B cell (primary cell): ENCODE measurements at places on chromosomes 13 and 19.

DNA sequence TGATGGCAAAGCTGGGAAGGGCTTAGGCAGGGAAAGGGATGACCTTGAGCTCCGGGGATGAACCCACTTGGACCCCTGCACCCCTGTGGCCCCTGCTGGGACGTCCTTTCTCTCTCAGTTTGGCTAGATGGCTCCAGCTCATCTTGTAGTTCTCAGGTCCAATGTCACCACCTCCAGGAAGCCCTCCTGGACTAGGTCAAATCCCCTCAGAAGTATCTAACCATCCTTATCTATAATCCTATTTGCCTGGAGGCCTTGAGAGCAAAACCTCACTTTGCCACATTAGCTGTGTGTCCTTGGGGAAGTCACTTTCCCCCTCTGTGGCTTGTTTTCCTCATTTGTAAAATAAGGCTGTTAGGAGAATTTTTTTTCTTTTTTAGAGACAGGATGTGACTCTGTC lies 42.7 kb upstream of the NFIC start:
- no peak for DNase-seq

DNA sequence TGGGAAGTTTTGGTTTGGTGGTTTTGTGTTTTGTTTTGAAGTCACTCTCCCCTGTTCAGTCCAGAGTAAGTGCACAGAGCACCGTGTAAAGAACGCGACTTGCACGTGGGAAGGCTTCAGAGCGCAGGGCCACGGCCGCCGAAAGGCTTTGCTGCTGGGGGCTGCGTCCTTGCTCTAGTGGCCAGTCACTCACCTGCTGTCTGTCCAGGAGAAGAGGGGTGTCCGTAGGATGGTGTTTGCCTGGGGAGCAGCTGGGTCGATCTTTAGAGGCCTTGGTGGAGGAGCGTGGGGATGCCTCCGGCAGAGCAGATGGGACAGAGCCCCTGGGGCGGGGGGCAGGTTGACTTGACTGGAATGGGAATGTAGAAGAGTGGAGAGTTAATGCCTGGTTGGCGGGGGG lies 116.6 kb upstream of the MCF2L start:
- no peak for DNase-seq

DNA sequence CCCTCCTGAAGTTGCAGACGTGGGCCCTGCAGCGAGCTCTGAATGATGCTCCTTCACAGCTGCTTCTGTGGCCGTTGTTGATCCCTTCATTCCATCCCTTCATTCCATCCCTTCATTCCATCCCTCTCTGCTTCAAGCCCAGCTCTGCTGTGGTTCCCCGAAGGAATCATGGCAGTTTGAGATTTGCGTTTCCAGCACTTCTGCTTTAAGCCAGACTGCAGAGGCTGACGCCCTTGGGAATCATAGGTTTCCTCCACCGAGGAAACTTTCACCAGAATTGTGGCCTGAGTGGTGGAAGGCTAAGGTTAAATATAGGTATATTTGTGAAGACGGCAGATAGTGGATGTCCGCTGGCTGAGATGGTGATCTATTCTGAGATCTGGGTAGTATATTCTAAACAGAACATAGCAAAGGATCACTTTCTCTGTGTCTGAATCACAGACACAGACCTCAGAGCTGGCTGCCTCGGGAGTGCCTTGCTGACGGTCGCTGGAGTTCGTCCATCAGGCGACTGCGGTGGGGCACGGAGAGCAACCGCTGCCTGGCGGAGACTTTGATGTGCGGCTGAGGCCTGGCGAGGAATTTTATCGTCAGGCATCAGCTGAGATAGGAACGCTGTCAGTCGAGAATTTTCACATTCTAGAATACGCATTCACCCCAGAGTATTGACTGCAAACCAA lies 42.8 kb upstream of the DCUN1D2 start:
- DNase-seq: no peak

DNA sequence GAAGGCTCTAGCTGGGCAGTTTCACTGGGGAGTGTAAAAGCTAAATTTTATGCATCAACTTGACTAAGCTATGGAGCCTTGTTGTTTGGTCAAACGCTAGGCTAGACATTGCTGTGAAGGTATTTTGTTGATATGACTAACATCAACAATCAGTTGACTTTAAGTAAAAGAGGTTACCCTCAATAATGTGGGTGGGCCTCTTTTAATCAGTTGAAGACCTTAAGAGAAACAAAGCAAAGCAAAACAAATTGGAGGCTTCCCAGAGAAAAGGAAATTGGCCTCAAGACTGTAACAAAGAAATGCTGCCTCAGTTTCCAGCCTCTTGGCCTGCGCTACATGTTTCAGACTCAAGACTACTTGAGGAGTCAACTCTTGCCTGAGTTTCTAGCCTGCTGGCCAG lies 50.0 kb upstream of the TSC22D1 start:
- DNase-seq: no peak

GRCh38 chr13:102392481-102393209 lies 9.2 kb downstream of the FGF14 start:
- no peak for DNase-seq

GRCh38 chr13:21516805-21517204 lies 57.7 kb upstream of the ZDHHC20 start:
- no peak for DNase-seq

DNA sequence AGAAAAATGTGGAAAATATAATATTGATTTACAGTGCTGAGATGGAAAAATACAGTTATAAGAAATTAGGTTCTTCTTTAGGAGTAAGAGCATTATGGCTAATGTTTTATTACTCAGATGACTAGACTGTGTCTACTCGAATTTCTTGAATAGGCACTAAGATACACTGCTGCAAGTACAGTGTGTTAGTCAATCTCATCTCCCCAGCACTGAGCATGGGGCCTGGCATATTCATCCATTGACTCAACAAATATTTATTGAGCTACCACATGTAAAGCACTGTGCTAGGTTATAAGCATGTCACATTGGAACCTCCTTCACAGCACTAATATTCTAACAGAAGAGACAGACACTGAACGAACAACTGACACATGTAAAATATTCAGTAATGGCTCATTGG lies 242.5 kb upstream of the GPC6 start:
- DNase-seq: no peak

- DNase-seq: no peak
Observed at GRCh38 chr19:29567366-29567915, 38.6 kb upstream of the POP4 start.

- no peak for DNase-seq
Observed at GRCh38 chr19:7145494-7145893, 76.0 kb downstream of the ZNF557 start.

GRCh38 chr13:24173795-24174194 lies 13.3 kb downstream of the SPATA13 start:
- no peak for DNase-seq

DNA sequence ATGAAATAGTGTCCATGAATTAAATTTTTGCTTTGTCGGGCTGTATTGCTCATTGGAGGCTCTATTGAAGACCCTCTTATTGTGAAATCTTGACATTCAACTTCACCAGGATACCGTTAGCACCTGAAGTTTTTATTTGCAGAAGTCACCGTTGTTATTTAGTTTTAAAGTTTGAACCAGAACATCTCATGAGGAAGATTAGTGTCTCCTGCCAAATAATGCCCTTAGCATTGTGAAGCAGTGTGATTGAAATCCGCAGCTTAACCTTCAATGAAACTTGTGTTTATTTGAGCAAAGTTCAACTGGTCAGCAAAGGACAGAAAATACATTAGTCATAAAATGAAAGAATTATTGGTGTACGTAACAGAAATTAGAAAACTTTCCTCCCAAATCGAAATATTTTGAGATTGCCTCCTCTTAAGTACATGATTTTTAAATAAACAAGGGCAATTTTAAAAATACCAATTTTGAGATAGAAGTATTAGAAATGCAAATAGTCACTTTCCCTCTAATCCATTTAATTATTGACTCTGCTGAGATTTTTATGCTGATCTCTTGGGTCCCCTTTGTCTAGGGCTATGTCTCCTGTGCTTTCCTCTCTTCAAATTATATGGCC lies 84.4 kb downstream of the WDFY2 start:
- no peak for DNase-seq

GRCh38 chr13:106678646-106679418 lies 110.9 kb upstream of the ARGLU1 start:
- DNase-seq: no peak

DNA sequence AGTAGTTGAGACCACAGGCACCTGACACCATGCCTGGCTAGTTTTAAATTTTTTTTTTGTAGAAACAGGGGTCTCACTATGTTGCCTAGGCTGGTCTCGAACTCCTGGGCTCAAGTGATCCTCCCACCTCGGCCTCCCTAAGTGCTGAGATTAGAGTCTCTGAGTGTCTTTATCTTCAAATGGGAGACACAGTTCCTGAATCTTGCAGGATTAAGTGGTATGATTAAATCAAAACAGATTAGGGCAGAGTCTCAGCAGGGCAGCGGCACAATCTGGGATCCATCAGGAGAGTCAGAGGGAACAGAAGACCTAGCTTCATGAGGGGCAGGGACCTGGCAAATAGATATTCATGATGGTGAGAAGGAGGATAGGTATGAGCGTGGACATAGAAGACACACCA lies 953 bp downstream of the RLN3 start:
- DNase-seq: no peak

DNA sequence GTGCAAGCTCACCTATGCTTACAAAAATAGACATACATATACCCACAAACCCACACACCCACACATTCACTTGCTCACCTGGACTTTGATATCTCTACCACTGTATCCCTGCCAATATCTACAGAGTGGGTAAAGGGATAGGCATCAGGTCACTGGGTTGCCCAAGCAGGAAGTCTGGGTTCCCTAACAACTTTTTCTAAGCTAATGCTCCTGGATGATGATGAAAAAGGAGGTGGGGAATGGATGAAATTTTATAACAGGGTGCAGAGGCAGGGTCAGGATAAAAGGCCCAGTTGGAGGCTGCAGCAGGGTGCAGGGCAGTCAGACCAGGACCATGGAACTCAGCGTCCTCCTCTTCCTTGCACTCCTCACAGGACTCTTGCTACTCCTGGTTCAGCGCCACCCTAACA lies at the start of gene CYP2B6:
CYP2B6 (plus strand) TSS at position 311 of the 410 bp plus-strand sequence; CDS start at position 335, 24 bp downstream.
- no peak for DNase-seq

GRCh38 chr13:39448834-39449233 lies 154.2 kb downstream of the LHFPL6 start:
- no peak for DNase-seq

GRCh38 chr19:9498183-9498902 lies at the start of gene ZNF560:
Gene ZNF560, minus strand, starts transcription at chr19:9498616. Its CDS starts 23,303 bp downstream, at chr19:9475313.
- DNase-seq: peak; percentile 13

GRCh38 chr13:110536006-110536693 lies 25.4 kb downstream of the RAB20 start:
- peak; percentile 58 for DNase-seq

DNA sequence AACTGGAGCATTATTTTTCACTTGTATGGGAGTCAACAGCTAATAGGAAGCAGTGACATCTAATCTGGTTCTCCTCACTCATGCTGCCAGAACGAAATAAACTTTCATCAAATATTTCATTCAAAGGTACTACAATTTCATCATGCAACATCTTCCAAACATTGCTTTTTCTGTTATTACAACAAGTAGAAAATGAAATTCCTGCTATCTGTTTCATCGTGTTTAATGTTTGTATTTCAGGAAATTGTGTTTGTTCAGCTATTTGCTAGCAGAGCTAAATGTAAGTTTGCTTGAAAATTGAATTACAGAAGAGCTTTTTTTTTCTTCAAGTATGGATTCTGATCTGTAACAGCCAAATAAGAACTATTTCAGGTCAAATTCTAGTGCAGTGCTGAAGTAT lies 90.1 kb downstream of the SLITRK6 start:
- DNase-seq: no peak

GRCh38 chr13:71619096-71619495 lies 247.9 kb downstream of the DACH1 start:
- no peak for DNase-seq

- no peak for DNase-seq
Observed at GRCh38 chr13:25768838-25769237, 283.0 kb downstream of the SHISA2 start.

DNA sequence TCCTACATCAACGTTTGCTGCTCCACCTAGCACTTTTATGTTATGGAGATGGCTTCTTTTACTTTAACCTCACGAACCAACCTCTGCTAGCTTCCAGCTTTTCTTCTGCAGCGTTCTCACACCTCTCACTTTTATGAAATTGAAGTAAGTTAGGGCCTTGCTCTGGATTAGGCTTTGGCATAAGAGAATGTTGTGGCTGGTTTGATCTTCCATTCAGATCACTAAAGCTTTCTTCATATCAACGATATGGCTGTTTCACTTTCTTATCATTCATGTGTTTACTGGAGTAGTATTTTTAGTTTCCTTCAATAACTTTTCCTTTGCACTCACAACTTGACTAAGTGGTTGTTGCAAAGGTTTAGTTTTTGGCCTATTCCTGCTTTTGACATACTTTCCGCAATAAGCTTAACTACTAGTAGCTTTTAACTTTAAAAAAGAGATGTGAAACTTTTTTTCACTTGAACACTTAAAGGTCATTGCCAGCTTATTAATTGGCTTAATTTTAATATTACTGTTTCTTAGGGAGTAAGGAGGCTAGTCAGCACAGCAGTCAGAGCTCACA lies 60.0 kb upstream of the SPRY2 start:
- DNase-seq: peak; percentile 14

GRCh38 chr13:50437252-50437651 lies 406.2 kb downstream of the DLEU7 start:
- no peak for DNase-seq

GRCh38 chr19:9789066-9789465 lies 20.5 kb upstream of the ZNF846 start:
- no peak for DNase-seq

DNA sequence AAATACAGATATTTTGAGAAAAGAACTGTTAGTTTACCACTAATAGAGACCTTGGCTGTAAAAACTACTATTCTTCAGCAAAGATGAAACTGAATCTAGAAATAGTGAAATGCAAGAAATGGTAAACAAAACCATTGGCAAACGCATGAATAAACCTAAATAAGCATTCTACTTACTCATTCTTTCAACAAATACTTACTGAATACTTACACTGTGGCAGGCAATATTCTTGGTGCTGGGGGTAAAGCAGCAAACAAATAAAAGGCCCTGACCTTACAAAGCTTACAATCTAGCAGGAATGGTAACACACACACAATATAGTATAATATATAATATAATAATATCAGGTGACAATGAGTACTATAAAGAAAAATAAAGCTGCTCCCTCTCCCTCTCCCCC lies 38.7 kb downstream of the KATNAL1 start:
- DNase-seq: no peak

DNA sequence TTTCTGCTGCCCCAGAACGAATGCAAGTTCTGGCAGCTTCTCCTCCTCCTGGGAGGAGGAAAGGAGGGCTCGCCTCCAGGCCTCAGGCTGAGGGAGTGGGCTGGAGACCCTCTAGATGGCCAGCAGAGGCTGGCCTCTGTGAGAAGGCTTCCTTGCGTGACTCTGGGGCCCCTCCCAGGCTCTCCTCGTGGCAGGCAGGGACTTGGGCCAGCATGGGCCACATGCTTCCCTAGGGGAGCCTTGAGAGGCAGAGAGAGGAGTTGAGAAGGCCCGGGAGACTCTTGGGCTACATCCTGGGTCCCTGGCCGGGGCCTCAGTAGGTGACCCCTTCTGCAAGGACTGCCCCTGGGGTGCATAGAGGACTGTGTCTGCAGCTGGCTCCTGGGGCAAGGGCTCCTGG lies 25.9 kb downstream of the LYL1 start:
- no peak for DNase-seq

DNA sequence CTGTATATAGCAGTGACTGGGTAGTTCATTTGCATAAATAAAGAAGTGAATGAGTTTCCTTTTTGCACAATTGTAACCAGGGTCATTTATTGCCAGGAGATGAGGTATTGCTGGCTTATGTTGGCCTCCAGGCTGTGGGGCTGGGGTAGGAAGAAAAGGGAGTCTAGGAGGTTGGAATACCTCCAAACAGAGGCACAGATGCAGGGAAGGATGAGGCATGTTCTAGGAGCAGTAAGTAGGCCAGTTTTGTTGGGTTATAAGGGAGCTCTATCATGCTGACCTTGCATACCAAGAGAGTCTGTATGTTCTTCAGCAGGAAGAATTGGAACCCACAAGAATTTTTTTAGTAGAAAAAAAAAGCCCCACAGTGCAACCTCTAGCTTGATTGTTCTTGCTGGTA lies 17.2 kb upstream of the CYSLTR2 start:
- no peak for DNase-seq
